ENCODE measurements at places on chromosomes 11 and 22. TPM values are rescaled to one million over a fixed set of nuclear protein-coding genes. Genes with fewer than 3 reads are reported as not detected.

DNA sequence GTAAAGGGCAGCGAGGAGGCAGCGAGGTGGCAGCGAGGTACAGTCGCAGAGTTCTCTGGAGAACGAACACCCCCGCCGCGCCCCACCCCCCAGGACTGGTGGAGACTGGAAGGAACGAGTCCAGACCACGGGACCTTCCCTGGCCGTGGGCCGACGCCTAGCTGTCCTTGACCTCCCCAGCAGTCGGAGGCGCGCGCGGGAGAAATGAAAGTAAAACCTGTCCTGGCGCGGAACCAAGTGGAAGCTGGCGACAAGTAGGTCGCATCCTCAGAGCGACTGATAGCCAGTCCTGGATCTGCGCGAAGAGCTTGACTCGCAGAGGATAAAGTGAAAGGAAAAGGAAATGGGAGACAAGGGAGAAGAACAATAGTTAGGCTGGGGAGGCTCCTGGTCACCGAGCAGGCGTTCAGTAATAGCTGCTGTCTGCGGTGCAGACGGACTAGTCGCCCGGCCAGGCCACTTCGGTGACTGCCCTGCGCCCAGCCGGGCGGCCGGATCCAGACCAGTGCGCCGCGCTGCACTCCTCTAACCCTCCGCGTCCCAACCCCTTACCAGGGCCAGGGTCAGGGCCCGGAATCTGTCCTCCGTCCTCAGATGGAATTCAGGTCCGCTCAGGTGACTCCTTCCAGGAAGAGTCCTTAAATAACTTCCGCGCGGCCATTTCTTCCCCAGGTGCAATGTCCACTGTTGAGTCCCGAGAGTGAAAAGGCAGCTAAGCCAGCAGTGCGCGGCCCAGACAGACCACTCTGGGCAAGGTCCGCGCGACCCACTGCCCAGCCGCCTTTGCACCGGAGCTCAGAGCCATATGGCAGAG is 1.9 kb upstream of the ADM start:
- H3K36me3 ChIP-seq = no peaks in the 10 kb centered on the region
- peak overlapping the region; percentile 52 for H3K4me3 ChIP-seq
- peaks cover 26% of the 10 kb centered on the region for H3K4me1 ChIP-seq
- H3K27ac ChIP-seq = no peak overlapping the region
- peak; percentile 79 for DNase-seq

DNA sequence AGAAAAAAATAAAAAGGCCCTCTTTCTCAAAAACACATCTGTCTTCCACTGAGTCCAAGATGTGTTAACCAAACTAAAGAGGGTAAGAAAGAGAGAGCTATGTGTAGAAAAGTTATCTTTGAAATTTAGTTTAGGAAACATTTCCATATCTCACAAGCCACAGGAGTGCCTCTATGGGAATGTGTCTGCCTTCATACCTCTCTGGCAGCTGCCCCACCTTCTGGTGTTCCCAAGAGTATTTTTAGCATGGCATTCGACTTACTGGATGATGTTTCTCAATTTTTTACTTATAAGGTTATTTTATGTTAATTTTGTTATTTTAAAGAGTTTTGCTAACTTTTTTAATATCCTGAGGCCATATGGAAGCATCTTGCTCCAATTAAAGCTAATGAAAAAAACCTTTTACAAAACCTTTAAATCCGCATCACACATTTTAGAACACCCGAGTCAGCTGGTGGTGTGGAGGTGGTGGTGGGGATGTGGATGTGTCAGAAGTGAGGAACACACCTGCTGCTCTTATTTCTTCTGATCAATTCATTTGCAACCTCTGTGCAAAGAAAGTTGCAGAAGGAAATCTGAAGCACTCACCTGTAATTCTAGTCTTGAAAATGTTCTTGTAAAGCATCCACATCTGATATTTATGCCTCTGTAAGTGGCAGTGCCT is 112.2 kb downstream of the NCAM1 start:
- H3K27me3 ChIP-seq = no peaks in the 10 kb centered on the region
- no peak overlapping the region for H3K27ac ChIP-seq
- DNase-seq = no peak
- H3K4me1 ChIP-seq = no peaks in the 10 kb centered on the region
- H3K36me3 ChIP-seq = no peaks in the 10 kb centered on the region

- H3K27ac ChIP-seq = no peak overlapping the region
- no peak overlapping the region for H3K4me3 ChIP-seq
- H3K4me1 ChIP-seq = peaks cover 13% of the 10 kb centered on the region
- no peaks in the 10 kb centered on the region for H3K36me3 ChIP-seq
- DNase-seq = no peak
- no peaks in the 10 kb centered on the region for H3K27me3 ChIP-seq
Observed at GRCh38 chr11:90805172-90805571, 582.3 kb upstream of the CHORDC1 start.

DNA sequence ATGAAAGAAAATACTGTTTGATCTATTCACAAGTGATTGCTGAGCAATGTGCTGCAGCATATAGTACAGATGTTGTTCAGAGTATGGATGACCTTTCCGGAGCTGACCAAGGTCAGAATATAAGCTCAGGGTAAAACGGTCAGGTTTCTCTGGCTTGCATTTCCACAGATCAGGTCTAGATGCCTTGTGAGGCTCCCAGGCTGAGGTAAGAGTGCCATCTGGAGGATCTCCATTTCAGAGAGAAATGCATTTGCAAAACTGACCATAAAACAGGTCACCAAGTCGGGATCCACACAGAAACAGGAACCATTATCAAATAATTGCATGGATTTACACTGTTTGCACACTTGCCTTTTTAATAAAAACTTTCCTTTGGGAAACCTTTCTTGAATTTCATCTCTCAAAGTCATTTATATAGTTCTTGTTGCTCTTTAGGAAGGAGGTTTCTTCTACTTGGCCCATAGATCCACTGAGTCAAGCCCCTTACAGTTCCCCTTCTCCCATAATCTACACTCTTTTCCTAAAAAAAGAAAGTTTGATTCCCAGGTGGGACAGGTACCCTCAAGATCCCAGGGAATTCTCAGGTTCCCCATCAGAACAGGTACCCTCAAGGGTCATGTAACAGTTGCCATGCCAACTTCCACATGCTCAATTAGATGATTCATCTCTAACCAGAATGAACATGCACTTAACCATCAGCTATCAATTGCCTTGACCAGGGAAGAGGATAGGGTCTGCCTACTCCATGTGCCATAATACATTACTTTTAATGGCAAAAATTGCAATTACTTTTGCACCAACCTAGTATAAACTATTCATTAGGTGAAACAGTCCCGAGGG is 25.0 kb upstream of the TMPRSS5 start:
- DNase-seq = peak; percentile 75
- no peaks in the 10 kb centered on the region for H3K4me1 ChIP-seq
- no peak overlapping the region for H3K4me3 ChIP-seq

GRCh38 chr11:118924591-118925585 is 838 bp downstream of the BCL9L start:
- no peaks in the 10 kb centered on the region for H3K36me3 ChIP-seq
- peaks cover 56% of the 10 kb centered on the region for H3K4me1 ChIP-seq
- peak; percentile 81 for DNase-seq
- H3K27ac ChIP-seq = no peak overlapping the region
- H3K4me3 ChIP-seq = peak overlapping the region; percentile 98

- no peaks in the 10 kb centered on the region for H3K4me1 ChIP-seq
- DNase-seq = peak; percentile 61
- no peaks in the 10 kb centered on the region for H3K36me3 ChIP-seq
- no peak overlapping the region for H3K27ac ChIP-seq
Observed at GRCh38 chr11:82927264-82927880, 25.8 kb downstream of the DDIAS start.

GRCh38 chr11:110713449-110713776 is 1.2 kb upstream of the ARHGAP20 start:
- H3K27me3 ChIP-seq = peaks cover 100% of the 10 kb centered on the region
- peak overlapping the region; percentile 65 for H3K4me3 ChIP-seq
- no peak overlapping the region for H3K27ac ChIP-seq
- H3K4me1 ChIP-seq = no peaks in the 10 kb centered on the region

GRCh38 chr11:73921180-73921579 is 29.6 kb upstream of the DNAJB13 start:
- H3K4me1 ChIP-seq = no peaks in the 10 kb centered on the region
- H3K27me3 ChIP-seq = no peaks in the 10 kb centered on the region
- DNase-seq = no peak
- no peak overlapping the region for H3K4me3 ChIP-seq

GRCh38 chr11:1559111-1559951 is 12.7 kb downstream of the DUSP8 start:
- no peak overlapping the region for H3K4me3 ChIP-seq
- H3K27me3 ChIP-seq = peaks cover 60% of the 10 kb centered on the region
- H3K36me3 ChIP-seq = no peaks in the 10 kb centered on the region
- peaks cover 19% of the 10 kb centered on the region for H3K4me1 ChIP-seq
- H3K27ac ChIP-seq = no peak overlapping the region
- peak; percentile 63 for DNase-seq

DNA sequence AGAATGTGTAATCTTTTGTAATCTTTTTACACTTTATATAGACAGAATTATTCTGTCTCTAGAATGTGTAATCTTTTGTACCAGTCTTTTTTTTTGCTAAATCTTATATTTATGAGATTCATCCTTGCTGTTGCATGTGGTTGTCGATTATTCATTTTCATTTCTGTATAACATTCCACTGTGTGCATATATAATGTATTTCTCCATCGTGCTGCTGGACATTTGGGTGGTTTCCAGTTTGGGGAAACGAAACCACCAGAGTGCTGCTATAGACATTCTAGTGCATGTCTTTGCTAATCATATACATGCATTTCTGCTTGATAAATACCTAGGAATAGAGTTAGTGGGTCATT is 146.5 kb downstream of the GRIK4 start:
- no peak overlapping the region for H3K27ac ChIP-seq
- peaks cover 1% of the 10 kb centered on the region for H3K27me3 ChIP-seq
- no peak overlapping the region for H3K4me3 ChIP-seq

GRCh38 chr11:73072935-73073481 is 69.1 kb downstream of the FCHSD2 start:
- no peaks in the 10 kb centered on the region for H3K27me3 ChIP-seq
- no peak overlapping the region for H3K27ac ChIP-seq
- no peaks in the 10 kb centered on the region for H3K36me3 ChIP-seq
- no peak for DNase-seq
- no peaks in the 10 kb centered on the region for H3K4me1 ChIP-seq
- H3K4me3 ChIP-seq = no peak overlapping the region

GRCh38 chr11:25180187-25180586 is 683.3 kb downstream of the LUZP2 start:
- no peaks in the 10 kb centered on the region for H3K4me1 ChIP-seq
- no peak overlapping the region for H3K27ac ChIP-seq
- no peak overlapping the region for H3K4me3 ChIP-seq
- DNase-seq = no peak

GRCh38 chr11:58866788-58867187 is 22.3 kb upstream of the GLYATL2 start:
- H3K4me3 ChIP-seq = no peak overlapping the region
- no peaks in the 10 kb centered on the region for H3K4me1 ChIP-seq
- no peak for DNase-seq

GRCh38 chr11:67167719-67168118 is 48.7 kb downstream of the KDM2A start:
- no peak overlapping the region for H3K4me3 ChIP-seq
- no peaks in the 10 kb centered on the region for H3K36me3 ChIP-seq
- no peak for DNase-seq
- H3K27me3 ChIP-seq = no peaks in the 10 kb centered on the region
- no peaks in the 10 kb centered on the region for H3K4me1 ChIP-seq

DNA sequence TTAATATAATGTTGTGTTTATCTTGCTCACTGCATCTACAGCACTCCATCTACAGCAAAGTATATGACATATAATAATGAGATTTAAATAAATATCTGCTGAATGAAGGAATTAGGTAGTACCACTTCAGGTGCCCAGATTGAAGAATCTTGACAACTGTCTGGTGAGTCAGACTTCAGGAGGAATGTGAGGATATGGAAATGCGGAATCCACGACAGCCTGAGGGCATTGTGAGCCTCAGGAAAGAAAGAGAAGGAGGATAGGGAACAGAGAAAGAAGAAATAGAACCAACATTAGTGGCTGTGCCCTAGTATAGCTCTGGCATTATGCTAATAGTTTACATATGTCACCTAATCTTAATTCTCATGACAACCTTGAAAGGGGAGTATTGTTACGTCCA is 304.4 kb downstream of the AASDHPPT start:
- no peak overlapping the region for H3K4me3 ChIP-seq
- H3K27me3 ChIP-seq = no peaks in the 10 kb centered on the region
- DNase-seq = no peak
- H3K36me3 ChIP-seq = no peaks in the 10 kb centered on the region
- no peak overlapping the region for H3K27ac ChIP-seq

GRCh38 chr22:30978304-30978962 is 9.4 kb downstream of the TUG1 start:
- H3K27me3 ChIP-seq = no peaks in the 10 kb centered on the region
- no peak overlapping the region for H3K4me3 ChIP-seq
- no peaks in the 10 kb centered on the region for H3K4me1 ChIP-seq
- peaks cover 45% of the 10 kb centered on the region for H3K36me3 ChIP-seq
- no peak overlapping the region for H3K27ac ChIP-seq
- no peak for DNase-seq

DNA sequence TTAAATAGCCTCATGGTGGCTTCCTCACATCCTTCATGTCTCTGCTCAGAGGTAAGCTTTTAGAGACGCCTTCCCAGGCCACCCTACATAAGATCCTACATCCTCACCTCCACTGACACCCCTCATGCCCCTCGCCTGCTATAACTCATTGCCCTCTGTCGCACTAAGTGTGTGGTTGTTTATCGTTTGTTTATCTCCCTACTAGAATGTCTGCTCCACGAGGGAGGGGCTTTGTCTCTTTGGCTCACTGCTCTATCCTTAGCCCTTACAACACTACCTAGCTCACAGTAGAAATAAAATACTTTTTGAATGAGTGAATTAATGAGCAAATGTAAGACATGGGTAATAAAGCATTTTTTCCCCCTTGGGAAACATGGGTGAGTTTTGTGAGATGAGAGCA is 1.3 kb upstream of the CBLIF start:
- H3K27ac ChIP-seq = no peak overlapping the region
- H3K4me1 ChIP-seq = no peaks in the 10 kb centered on the region

GRCh38 chr11:96328395-96329010 is 14.5 kb downstream of the MAML2 start:
- H3K27me3 ChIP-seq = no peaks in the 10 kb centered on the region
- H3K4me3 ChIP-seq = no peak overlapping the region
- no peaks in the 10 kb centered on the region for H3K36me3 ChIP-seq
- no peak for DNase-seq

Gene MAJIN
- 0.06 TPM for total RNA-seq

Gene DYNC2H1
- total RNA-seq = 51.7 TPM

Gene PICK1
- 10.7 TPM for total RNA-seq

Gene KCNJ1
- 0.41 TPM for total RNA-seq

Gene SNX32
- 3.0 TPM for total RNA-seq

Gene CDC42BPG
- total RNA-seq = 0.62 TPM

Gene SYT7
- 4.4 TPM for total RNA-seq

Gene GLB1L2
- total RNA-seq = 2.0 TPM

Gene OR1S2
- total RNA-seq = not detected

Gene BIRC3
- 0.09 TPM for total RNA-seq

Gene GAL
- total RNA-seq = 1.7 TPM

Gene GPR152
- total RNA-seq = not detected

Gene SMDT1
- total RNA-seq = 2.9 TPM

Gene APOA5
- 0.25 TPM for total RNA-seq

Gene OR8K5
- not detected for total RNA-seq

Gene KDM4E
- not detected for total RNA-seq

Gene KCNJ5
- total RNA-seq = not detected

Gene PARVB
- 13.0 TPM for total RNA-seq

Gene AMPD3
- 2.9 TPM for total RNA-seq
